ENCODE measurements at places on chromosomes 6 and 20.

- no peak overlapping the region for H3K27ac ChIP-seq
- DNase-seq = no peak
- H3K4me3 ChIP-seq = no peak overlapping the region
- H3K36me3 ChIP-seq = no peaks in the 10 kb centered on the region
These were observed 125.3 kb downstream of the DLL1 start for GRCh38 chr6:170165471-170166117.

DNA sequence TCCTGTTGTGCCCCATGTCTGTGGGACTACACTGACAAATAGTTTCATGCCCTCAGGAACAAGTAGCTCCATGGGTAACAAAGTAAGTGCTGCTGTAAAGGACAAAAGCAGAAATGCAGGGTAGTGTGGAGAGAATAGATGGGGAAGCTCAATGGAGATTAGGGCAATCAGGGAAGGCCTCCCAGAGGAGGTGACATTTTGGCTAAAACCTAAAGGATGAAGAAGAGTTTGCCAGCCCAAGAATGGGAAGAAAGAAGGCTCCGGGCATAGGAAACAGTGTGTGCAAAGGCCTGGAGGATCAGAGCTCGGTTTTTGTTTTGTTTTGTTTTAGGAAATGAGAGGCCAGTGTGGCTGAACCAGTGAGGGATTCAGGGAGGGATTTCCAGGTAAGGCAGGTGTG is 43.6 kb upstream of the FAM83D start:
- H3K4me1 ChIP-seq = no peaks in the 10 kb centered on the region
- DNase-seq = no peak
- no peak overlapping the region for H3K27ac ChIP-seq
- no peak overlapping the region for H3K4me3 ChIP-seq

GRCh38 chr6:27836783-27837624 is 75.2 kb downstream of the OR2B2 start:
- H3K36me3 ChIP-seq = no peaks in the 10 kb centered on the region
- peak; percentile 89 for DNase-seq

DNA sequence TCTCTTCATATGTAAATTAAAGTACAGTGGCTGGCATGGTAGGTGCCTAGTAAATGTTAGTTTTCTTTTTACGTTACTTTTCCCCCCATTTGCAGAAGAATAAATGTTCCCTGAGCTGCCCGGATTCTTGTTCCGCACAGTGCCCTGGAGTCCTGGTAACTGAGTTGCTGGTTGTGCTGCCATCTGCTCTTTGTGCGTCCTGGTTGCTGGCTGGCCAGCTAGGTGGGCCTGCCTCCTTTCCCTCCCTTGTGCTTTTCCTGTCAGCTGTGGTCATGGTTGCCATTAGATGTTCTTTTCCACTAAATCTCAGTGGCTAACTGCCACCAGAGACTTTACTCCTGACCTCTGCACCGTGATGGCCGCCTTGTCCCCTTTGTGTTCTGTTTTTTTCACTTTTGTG is 28.6 kb downstream of the CEP43 start:
- no peak overlapping the region for H3K27ac ChIP-seq
- H3K27me3 ChIP-seq = no peaks in the 10 kb centered on the region
- DNase-seq = no peak
- no peaks in the 10 kb centered on the region for H3K4me1 ChIP-seq
- H3K36me3 ChIP-seq = peaks cover 55% of the 10 kb centered on the region

DNA sequence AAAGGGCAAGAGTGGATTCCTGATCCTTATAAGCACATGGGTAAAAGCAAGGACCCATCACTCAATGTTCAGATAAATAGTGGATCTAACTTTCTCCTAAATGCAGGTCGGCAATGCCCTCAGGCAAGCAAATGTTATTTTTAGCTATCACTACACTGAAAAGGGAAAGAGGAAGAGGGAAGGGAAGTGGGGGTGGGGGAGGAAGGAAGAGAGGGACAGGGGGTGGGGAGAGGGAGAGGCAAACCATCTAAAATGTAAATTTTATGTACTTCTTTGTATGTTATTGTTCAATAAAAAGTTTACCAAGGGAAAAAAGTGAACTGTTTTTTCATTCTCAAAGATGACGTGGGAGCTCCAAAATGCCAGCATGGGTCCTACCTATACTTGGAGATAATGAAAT is 44.2 kb downstream of the CHD6 start:
- no peak overlapping the region for H3K4me3 ChIP-seq
- H3K27me3 ChIP-seq = no peaks in the 10 kb centered on the region
- peaks cover 8% of the 10 kb centered on the region for H3K4me1 ChIP-seq
- no peaks in the 10 kb centered on the region for H3K36me3 ChIP-seq
- no peak overlapping the region for H3K27ac ChIP-seq

DNA sequence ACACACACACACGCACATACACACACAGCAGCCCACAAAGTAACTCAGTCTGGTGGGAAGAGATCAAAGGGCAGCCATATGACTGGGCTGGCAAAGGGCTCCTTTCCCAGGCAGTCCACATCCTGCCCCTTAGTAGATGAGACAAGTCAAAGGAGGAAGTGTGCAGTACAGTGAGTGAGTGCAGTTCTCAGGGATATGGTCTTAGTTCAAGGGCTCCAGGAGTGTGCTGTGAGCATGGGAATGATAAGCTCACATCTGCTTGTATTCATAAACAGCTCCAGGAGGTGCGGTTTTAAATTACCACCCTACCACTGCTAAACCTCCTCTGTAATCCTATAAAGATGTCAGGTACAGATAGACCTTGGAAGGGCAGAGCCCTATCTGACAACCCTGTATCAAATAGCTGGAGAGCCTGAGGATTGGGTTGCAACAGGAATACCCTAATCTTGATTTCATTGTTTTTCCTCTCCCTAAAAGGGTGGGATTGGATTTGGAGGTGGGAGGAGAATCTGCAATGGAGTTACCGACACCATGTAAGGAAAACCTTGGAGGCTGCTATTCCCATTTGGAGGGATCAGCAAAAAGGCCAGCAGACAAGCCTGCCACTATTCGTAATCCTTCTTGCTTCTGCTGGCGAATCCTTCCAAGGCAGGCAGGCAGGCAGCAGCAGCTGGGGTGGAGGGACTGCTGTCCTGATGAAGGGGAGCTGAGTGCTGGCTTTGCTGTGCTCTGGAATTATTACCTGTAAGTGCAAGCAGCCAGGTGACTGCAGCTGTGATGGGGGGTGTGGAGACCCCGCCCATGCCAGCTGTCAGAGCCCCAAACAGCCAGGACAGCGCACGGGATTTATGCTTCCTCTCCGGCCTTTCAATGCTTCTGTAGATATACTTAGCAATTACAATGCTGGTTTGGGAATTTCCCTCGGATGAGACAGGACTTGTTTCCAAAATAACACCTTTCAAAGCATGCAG is 342.7 kb downstream of the PRL start:
- no peak overlapping the region for H3K4me3 ChIP-seq
- no peak for DNase-seq
- H3K36me3 ChIP-seq = no peaks in the 10 kb centered on the region
- H3K27me3 ChIP-seq = no peaks in the 10 kb centered on the region

- no peak overlapping the region for H3K27ac ChIP-seq
- H3K36me3 ChIP-seq = no peaks in the 10 kb centered on the region
- H3K27me3 ChIP-seq = no peaks in the 10 kb centered on the region
- no peak overlapping the region for H3K4me3 ChIP-seq
These were observed 347.5 kb downstream of the SAMD5 start for GRCh38 chr6:147855803-147856482.

DNA sequence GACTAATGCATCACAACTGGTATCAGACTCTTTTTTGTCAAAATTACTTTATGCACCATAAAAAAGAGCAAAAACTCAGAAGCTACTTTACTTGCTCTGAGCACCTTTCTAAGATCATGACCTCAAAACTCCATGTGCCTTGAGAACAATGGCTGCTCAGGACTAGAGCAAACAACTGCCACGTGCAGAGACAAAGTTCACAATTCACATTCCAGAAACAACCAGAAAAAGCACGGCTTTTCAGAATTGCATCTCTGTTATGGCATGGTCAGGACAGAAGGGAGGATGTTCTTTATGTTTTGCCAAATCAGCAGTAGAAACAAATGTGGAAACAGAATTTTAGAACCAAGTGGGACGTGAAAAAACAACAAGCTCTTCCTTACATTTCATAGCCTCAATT is 70.5 kb downstream of the CNKSR3 start:
- no peak overlapping the region for H3K27ac ChIP-seq
- no peaks in the 10 kb centered on the region for H3K27me3 ChIP-seq
- DNase-seq = no peak
- no peaks in the 10 kb centered on the region for H3K4me1 ChIP-seq

- H3K4me1 ChIP-seq = peaks cover 31% of the 10 kb centered on the region
- no peak for DNase-seq
- H3K27ac ChIP-seq = peak overlapping the region; percentile 66
- H3K27me3 ChIP-seq = no peaks in the 10 kb centered on the region
These were observed 25.1 kb upstream of the TCFL5 start for GRCh38 chr20:62886709-62887058.

DNA sequence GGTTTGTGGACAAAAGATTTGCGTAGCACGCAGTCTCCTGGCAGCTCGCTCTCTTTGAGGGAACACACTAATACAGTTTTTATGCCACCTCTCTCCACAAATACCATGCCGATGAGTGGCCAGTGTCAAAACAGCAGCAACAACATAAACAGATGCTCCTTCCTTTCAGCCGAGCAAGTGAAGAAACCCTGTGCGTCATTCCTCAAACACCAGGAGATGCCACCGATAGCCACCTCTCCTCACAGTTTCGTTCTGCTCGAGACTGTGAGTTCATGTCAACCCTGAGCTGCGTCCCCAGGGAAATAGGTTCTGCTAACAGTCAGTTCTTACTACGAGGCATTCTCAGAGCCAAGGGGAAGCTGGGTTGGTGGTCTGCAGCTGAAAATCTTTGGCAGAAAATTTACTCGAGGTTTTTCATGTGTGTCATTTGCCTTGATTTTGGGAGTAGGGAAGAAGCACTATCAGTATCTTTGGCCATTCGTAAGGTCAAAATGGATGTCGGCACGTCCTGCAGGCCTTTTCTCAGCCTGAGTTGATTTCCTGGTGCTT is 59.9 kb downstream of the EYA2 start:
- H3K36me3 ChIP-seq = no peaks in the 10 kb centered on the region
- H3K4me3 ChIP-seq = no peak overlapping the region
- no peaks in the 10 kb centered on the region for H3K27me3 ChIP-seq
- no peak for DNase-seq
- H3K27ac ChIP-seq = no peak overlapping the region

DNA sequence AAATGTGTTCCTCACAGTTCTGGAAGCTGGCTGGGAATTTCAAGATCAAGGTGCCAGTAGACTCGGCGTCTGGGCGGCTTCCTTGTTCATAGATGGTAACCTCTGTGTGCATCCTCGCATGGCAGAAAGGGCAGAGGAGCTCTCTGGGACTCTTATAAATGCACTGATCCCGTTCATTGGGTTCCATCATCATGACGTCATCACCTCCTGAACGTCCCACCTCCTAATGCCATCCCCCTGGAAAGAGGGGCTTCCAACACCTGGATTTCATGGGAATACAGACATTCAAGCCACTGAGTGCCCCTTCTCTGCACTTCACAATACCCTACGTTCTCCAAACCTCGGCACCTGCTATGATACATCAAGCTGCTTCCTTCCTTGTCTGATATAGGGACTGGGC is 37.5 kb upstream of the THBS2 start:
- H3K27me3 ChIP-seq = no peaks in the 10 kb centered on the region
- no peak overlapping the region for H3K27ac ChIP-seq
- DNase-seq = no peak
- no peak overlapping the region for H3K4me3 ChIP-seq

DNA sequence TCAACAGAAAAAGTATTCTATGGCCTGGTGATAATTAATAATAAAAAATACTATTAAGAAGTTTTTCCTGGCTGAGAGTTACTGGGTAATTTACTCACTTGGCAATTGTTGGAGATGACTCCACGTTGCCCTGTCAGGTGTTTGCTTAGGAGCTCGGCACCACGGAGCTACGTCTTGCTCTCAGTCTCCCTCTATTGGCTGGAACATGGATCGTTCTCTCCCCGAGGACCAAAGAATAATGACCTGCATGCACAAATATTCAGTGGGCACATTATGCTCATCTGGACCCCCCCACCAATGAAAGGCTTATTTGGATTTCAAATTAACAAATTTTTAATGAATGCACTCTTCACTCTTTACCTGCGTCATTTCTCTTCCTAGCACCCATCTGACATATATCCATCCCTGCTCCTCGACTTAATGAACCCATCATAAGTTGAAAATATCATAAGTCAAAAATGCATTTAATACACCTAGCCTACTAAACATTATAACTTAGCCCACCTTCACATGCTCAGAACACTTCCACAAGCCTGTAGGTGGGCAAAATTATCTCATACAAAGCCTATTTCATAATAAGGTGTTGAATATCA is 71.0 kb upstream of the CD83 start:
- H3K36me3 ChIP-seq = no peaks in the 10 kb centered on the region
- H3K4me3 ChIP-seq = no peak overlapping the region
- H3K4me1 ChIP-seq = peaks cover 3% of the 10 kb centered on the region
- no peaks in the 10 kb centered on the region for H3K27me3 ChIP-seq

- no peaks in the 10 kb centered on the region for H3K27me3 ChIP-seq
- no peaks in the 10 kb centered on the region for H3K4me1 ChIP-seq
- DNase-seq = no peak
- no peak overlapping the region for H3K27ac ChIP-seq
- no peak overlapping the region for H3K4me3 ChIP-seq
These were observed 126.1 kb upstream of the STXBP5 start for GRCh38 chr6:147078106-147078505.

DNA sequence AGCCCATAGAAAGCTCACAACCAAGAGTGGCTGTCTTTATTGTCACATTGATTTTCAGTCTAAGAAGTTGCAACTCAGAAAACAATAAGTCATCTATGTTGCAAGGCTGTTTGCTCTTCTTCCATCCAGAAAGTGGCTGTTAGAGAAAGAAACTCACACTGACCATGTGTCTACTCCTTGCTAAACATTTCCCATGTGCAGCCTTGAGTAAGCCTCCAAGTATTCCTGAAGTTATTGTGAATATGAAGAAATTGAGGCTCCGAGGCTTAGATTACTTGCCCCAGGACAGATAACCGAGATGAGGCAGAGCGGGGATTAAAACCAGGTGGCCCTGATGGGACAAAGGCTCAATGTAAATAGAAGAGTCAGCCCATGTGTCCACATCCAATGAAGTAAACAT is 105.0 kb downstream of the SPTLC3 start:
- no peak overlapping the region for H3K4me3 ChIP-seq
- H3K27ac ChIP-seq = no peak overlapping the region
- no peaks in the 10 kb centered on the region for H3K36me3 ChIP-seq
- no peaks in the 10 kb centered on the region for H3K27me3 ChIP-seq
- peaks cover 14% of the 10 kb centered on the region for H3K4me1 ChIP-seq

Measured in A673 (cell line).